ENCODE measurements at places on chromosomes 2 and 18. TPM values are rescaled to one million over a fixed set of nuclear protein-coding genes. Genes with fewer than 3 reads are reported as not detected.

Gene IL1R2
- total RNA-seq, result 75.0 TPM

Gene STON1
- total RNA-seq, result 4.1 TPM

- no peak for DNase-seq
These were observed 66.1 kb downstream of the CTNNA2 start for GRCh38 chr2:79578952-79579351.

GRCh38 chr18:79472946-79473345 is 77.2 kb downstream of the NFATC1 start:
- DNase-seq, result no peak

Measured in lower leg skin (tissue), 4 donors.